ENCODE measurements at places on chromosomes 4 and X. TPM values are rescaled to one million over a fixed set of nuclear protein-coding genes. Genes with fewer than 3 reads are reported as not detected.

- no peak for DNase-seq
Measured at GRCh38 chr4:78737035-78737434, 39.1 kb upstream of the BMP2K start.

SPOCK3 gene
- total RNA-seq, result 0.74 TPM

FGFBP1 gene
- total RNA-seq, result 61.9 TPM

DNA sequence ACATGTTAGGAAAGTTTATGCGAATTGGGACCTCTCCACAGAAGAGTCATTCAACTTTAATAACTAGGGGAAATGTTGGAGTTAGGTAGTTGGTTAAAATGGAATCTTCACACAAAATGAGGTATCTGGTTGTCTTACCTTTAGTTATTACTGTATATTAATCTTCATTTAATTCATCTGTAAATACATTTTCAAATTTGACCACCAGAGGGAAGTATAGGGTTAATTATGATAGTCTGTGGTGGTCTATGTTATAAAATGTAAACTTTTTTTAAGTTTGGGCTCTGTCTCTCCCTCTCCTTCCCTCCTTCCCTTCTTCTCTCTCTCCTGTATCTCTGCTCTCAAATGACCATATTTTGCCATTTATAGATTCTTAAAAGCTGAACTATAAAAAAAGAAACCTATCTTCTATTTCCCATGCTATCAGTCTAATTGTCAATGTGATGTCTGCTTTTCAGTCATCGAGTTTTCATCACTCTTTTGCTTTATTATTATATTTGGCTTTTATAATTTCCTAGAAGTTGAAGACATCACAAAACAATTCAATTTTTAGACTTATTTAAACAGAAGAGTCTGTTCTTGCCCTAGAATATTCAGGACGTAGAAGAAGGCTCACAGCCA, 49.8 kb downstream of the TMEM144 start:
- DNase-seq, result no peak

ADRA2C gene
- total RNA-seq, result 17.2 TPM

DUSP9 gene
- total RNA-seq, result 0.74 TPM

GAGE12F gene
- not detected for total RNA-seq

DNA sequence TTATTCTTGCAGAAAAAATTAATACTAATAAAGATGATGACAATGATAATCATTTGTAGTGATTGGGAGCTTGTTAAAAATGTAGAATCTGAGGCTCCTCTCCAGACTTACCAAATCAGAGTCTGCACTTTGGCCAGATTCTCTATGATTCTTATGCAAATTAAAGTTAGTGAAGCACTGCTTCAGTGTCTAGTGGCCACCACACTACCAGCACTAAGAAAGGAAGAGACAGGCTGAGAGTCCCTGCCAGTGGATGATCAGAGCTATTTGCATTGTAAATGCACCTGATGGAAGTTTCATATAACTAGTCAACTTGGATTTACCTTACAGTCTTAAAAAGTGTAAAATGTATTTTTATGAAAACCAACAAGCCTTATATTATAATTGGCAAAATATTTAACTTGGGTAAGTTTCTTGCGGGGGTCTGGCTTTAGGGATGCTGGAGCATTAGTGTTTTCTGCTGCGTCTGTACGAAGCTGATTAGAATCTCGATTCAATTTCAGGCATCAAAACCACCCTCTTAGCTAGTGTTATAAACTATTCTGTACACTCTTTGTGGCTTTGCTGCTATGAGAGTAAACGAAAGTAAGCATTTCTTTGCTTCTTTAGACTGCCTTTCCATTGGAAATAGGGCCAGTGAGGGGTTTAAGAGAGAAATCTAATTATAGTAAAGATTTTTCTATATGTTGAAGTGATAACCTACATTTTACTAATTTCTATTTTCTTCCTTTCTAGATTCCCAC, 114.1 kb downstream of the TLL1 start:
- no peak for DNase-seq

DNA sequence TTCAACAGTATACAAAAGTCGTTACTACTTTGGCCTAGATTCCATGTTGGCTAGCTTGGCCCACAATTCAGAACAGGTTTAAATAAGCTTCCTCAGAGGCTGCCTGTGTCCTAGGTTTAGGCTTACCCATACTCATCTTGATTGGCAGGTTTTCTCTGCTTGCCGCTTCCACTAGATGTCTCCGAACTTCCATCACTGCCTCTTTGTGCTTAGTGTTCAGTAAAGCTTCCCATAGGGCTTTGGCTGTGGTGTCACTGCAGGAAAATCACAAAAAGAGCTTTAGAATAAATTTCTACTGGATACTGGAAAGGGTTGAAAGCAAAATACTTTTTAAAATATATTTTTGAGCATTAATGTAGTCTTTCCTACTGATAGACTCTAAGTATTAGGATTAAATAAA, 52.4 kb downstream of the SCFD2 start:
- DNase-seq, result no peak

- no peak for DNase-seq
Measured at GRCh38 chr4:111639120-111639690, 506.0 kb upstream of the FAM241A start.

ODAPH gene
- total RNA-seq, result not detected

OTUD6A gene
- total RNA-seq, result not detected

GRCh38 chr4:102735582-102735981, 25.2 kb downstream of the MANBA start:
- no peak for DNase-seq

- no peak for DNase-seq
Measured at GRCh38 chr4:158762553-158762952, 6.3 kb upstream of the FNIP2 start.

GRCh38 chrX:130539721-130540321, 138.0 kb downstream of the RBMX2 start:
- DNase-seq, result no peak

GRCh38 chr4:82744284-82744968, 54.2 kb downstream of the SCD5 start:
- DNase-seq, result no peak

HELT gene
- not detected for total RNA-seq

- DNase-seq, result no peak
Measured at GRCh38 chr4:89427782-89428181, 120.2 kb upstream of the GPRIN3 start.

MAML3 gene
- total RNA-seq, result 16.2 TPM

DNA sequence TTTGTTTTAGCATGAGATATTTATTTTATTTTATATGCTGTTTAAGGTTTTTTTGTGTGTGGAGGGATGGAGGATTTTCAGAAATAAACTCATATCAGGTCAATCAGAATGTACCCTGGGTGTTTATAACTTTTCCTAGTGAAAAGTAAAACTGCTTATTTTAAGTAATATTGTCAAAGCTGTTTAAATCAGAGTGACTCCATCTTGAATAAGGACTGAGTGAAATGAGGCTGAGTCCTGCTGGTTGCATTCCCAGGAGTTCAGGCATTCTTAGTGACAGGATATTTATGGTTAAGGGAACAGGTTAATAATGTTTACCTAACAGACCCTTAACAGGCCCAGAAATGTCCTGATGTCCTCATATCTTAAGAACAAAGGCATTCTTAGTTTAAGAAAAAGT, 1160.9 kb upstream of the PCDH7 start:
- no peak for DNase-seq

DNA sequence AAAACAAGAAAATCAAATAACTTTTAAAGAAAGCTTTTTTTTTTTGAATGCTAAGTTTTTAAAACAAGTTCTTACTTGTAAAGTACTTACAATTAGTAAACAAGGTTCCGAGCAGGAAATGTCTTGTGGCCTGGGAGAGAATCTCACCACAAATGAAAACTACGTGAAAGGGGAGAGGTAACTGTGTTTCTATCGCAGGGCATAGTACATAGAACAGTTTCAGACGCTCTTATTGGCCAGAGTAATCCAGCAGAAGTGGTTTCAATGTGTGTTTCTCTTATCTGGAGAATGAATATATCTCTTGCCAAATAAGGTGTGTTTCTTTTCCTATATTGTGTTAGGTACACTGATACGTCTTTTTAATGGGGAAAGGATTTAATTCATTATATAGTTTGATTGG, at the start of gene PLAC8:
Gene PLAC8 (minus strand): TSS at position 154 of the 400 bp plus-strand sequence. CDS start 6,808 bp downstream, outside the sequence.
- DNase-seq, result no peak

DNA sequence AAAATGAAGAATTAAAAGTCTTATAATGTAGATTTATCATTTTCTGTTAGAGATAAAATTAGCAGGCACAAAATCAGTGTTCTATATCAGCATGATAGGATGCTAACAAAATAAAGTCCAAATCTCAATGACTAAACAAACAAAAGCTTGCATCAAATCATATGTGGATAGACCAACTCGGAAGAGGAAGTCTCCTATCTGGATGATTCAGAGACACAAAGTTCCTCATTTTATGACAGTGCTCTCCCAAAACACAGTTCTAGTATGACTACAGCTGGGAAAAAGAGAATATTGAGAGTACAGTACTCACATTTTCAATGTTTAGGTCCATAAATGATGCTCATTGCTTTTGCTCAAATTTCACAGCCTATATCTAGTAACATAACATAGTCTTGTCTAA, 376.1 kb upstream of the CTSO start:
- DNase-seq, result no peak

- no peak for DNase-seq
Measured at GRCh38 chrX:13717700-13718472, 16.5 kb downstream of the TRAPPC2 start.

DNA sequence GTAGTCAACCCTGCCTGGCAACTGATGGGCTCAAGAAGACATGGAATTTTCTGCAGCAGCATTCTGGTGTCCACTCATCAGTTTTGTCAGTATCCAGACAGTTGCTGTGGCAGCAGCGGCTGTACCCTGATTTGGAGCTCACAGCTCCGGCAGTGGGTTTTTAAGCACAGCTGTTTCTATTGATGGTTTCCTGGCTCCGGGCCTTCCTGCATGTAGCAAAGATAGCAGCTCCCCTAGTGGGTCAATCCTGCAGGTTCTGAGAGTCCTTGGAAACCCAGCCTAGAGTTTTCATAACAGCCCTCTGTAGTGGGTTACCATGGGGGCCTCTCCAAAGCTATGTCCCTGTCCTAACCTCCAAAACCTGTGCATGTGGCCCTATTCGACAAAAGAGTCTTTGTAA, 84.0 kb upstream of the ATP6AP2 start:
- no peak for DNase-seq

- DNase-seq, result no peak
Measured at GRCh38 chr4:142917678-142918077, 71.6 kb upstream of the INPP4B start.

Measured in vagina (tissue), 2 donors.